ENCODE measurements at places on chromosomes 4 and X.

DNA sequence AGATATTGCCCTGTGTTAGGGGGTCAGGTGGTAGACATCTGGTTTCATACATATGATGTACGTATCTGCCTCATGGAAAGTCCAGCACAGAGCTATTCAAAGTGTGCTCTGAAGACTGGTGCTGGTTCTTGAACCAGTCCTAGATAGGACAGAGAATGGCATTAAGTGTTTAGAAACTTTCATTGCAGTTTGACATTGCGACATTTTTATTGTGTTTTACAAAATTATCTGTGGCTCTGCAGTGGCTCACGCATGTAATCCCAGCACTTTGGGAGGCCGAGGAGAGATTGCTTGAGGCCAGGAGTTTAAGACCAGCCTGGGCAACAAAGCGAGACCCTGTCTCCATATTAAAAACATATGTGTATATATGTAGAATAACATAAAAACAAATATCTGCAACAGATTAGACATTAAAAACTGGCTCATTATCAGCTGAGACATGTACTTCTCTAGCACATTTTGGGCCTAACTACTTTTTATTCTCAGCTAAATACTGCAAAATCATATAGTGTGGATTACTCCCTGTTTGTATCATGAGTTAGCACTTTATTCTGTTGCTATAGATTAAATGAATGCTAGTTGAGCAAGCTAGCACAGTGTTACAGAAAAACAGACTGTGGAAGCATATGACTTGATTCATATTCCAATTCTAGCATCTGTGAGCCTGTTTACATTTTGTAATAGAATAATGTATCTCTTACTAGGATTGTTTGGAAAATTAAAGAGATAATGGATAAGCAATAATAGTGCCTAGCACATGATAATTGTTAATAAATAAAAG is 57.1 kb downstream of the USP9X start:
- no peak for DNase-seq

GRCh38 chr4:108175966-108176365 is 7.2 kb upstream of the LEF1 start:
- DNase-seq = no peak

DNA sequence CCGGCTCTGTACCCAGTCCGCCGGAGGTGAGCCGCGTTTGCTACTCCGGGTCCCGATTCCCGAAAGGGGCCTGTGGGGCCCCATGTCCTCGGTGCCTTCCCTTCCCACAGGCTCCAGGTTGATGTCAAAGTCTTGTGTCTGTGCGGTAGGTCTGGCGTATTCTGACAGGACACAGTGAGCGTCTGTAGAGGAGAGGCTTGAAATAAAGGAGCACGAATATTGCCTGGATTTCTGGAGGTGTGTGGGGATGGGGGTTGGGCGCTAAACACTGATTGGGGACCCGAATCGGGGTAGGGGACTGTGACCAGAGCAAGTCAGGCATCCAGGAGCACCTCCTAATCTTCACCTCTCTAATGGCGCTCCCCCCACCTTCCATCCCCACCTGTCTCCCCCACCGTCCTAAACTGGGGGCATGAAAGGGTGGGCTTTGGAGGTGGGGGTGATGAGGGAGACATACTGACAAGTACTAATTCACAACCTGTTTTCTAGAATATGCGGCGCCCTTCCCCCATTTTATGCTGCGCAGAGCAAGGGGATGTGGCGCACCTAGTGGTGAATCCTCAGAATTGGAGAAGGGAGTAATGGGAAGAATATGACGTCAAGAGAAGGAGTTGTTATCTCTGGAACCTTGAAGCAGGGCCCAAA is 855 bp downstream of the GPRASP2 start:
- DNase-seq = no peak

DNA sequence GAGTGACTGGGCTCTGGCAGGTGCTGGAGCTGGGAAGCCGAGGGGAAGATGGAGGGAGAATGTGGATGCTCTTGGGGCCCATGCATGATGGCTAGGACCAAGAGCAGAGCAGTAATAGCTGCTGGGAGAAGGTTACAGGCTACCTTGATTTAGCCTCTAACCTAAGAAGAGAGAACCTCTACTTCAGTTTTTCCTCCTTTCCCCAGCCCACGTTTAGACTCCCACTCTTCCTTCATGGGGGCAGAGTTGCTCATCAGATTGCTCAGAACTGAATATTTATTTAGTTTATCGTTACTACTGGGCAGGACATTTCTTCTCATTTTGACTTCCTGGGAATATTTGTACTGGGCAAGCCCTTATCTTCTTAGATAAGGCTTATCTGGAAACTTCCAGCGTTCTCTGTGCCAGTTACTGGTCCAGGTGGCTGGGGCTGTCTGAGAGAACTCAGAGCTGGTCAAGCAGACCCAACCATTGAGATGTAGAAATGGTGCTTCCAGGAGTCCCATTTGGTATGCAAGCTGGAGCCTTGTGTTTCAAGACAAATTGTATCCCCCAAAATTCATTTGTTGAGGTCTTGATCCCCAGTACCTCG is 442.9 kb upstream of the BOD1L1 start:
- no peak for DNase-seq

- DNase-seq = no peak
Observed at GRCh38 chrX:140180585-140180984, 215.3 kb upstream of the CXorf66 start.

DNA sequence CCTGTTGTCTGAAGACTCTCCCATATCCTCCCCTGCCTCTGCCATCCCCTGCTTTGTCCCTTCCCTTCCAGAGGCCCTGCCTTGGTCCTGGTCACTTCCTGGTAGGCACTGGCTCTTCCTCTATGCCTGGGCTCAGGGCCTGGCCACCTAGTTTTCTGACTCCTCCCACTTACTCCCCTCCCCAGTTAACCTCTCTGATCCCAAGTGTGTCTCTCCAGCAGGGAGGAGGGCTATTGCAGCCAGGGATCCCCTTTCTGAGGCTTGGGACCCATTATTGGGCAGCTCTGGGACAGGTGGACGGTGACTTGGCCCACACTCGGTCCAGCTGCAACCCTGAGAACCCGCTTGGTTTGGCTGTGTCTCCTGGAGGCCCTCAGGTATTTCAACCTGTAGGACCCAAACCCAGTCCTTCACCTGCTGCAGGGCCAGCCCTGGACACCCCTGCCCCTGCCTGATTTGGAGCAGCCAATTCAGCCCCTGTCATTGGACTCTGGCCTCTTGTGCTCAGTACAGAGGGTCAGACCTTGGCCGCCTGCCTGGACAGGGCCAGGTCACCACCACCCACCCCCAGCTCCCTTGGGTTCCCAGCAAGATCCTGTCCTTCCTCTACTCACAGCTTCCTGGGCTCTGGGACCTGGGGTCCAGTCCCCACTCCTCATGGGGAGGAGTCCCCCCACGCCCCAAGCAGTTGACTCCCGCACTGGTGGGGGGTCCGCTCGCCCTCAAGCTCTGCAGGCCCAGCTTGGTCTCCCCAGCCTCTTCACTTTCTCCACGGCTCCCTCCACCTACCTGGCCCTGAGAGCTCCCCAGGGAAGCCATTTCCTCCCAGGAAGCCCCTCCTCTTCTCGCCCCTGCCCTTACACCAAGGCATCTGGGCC is 1.1 kb upstream of the SH3BP2 start:
- no peak for DNase-seq

DNA sequence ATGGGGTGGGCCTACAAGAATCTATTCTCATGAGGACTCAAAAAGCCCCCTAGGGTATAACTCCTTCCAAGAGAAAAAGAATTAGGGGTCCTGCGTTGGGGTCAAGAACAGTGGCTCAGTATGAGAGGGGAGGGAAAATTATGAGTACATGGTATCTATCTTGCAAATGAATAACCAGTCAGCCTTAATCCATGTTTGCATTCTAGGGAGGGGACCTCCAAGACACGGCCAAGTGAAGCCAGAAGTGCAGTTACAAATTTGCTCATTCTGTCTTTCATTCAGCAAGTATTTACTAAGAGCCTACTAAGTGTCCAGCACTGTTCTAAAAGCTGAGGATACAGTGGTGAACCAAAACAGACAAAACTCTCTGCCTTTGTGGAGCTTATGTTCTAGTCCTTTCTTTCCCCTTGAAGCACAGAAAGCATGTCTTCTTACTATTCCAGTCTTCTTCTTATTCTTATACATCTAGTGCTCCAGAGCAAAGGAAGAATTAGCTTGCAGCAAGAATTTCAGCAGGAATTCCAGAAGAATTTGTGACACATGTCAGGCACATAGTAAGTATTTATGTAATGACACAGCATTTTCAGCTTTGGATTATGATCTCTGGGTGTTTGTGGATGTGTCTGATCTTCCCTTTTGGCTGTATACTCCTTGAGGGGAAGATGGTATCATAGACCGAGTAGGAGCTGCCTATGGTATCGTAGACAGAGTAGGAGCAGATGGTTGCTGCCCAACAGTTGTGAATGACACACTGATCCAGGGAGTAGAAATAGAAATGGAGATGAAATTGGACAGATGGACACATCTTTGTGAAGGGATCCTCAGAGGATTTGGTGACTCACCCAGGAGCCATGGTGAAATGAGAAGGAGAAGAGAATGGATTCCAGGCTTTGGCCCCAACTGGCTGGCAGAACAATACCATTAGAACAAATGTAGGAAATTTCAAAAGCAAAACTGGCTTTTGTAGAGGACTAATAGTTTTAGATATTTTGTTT is 75.9 kb downstream of the COQ2 start:
- DNase-seq = no peak

- DNase-seq = no peak
Observed at GRCh38 chr4:6395466-6396228, 76.8 kb downstream of the PPP2R2C start.

GRCh38 chrX:8868906-8869305 is 67.7 kb upstream of the FAM9A start:
- no peak for DNase-seq

GRCh38 chr4:30543057-30543456 is 177.1 kb upstream of the PCDH7 start:
- DNase-seq = no peak

DNA sequence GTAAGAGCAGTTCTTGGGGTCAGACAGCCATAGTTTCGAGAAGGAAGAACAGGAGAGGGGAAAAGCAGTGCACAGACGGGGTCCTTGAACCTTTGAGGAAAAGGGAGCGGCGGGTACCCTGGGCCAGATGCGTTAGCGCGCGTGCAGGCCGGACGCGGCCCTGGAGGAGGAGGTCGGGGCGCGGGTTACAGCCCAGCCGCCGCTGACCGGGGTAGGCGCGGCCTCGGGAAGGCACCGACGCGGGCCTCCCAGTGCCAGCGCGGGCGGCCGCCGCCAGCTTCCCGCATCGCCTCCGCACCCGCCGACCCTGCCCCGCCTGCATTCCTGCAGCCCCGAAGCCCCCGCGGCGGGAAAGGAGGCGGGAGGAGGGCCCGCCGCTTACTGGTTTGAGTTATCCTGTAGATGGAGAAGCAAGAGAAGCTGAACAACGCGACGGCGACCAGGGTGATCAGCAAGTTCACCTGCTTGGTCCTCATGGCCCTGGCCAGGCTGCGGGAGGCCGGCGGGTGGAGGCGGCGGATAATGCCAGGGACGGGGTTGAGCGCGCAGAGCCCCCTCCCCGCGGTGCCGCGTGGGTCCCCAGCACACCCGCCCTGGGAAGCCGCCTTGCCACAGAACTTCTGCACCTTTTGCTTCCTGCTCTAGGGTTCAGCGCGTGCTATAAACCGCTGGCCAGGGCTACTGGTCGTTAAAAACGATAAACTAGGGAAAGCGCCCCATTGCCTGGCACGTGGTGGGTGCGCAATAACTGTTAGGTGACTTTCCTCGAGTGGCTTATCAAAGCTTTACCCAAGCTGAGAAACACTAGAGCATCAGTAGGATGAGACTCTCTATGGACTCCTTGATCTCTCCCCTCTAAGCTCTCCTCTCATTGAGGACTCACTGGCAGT is at the start of gene MGAT4D:
MGAT4D (minus strand) TSS at position 547 of the 890 bp plus-strand sequence; CDS start at position 476, 71 bp downstream.
- DNase-seq = no peak

GRCh38 chr4:158302076-158302866 is 92.0 kb downstream of the TMEM144 start:
- DNase-seq = no peak

DNA sequence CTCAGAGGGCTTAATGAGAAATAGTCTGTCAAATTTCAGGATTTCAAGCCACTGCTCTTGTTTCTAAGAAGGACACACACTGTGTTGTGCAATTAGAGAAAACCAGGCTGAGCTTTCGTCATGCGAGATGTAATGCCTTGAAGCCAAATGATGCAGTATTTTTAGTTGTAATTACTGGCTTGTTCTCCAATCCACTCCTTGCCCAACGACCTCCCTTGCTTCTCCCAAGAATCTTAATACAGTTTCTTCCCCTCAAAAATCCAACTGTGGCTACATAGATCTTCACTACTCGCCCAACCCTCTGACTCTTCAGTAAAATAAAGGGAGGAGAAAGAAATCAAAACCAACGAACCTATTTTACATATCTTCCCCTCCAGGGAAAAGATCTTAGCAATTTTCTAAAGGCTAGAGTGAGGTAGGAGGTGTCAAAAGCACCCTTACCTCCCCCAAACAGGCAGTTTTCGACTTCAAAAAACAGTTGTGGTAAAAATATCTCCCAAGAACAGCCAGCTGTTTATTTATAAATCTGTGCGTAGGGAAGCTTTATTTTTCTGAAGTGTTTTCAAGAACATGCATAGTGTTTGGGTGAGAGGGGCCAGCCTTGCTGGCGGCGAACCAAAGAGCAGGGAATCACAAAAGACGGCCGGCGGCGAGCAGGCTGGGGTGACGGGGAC is 68.7 kb downstream of the MGST2 start:
- no peak for DNase-seq

DNA sequence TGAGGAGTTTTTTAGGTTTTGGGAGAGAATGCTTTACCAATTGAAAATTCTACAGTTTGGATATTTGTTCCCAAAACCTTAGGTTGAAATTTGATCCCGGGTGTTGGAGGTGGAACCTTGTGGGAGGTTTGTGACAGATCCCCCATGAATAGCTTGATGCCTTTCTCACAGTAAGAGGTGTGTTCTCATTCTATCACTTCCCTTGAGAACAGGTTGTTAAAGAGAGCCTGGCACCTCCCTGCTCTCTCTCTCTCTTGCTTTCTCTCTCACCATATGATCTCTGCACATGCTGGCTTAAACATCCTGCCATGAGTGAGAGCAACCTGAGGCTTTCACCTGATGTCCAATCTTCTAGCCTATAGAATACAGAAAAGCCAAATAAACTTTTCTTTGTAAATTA is 1475.5 kb upstream of the AGA start:
- DNase-seq = no peak

DNA sequence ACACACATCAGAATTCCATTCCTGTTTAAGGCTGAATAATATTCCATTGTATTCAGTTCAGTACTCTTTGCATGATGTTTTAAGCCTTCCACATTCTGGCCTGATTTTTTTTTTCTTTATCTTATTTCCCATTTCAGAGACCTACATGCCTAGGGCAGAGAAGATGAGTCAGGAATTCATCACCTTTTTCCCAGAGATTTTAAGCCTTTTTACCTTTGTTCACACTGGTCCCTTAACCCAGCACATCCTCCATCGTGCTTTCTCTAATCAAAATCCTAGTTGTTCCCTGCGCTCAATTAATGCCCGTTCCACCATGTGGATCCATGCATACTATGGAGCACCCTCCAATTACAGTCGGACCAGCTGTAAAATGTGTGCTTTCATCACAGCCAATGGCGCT is 245.1 kb downstream of the DHX15 start:
- DNase-seq = no peak

DNA sequence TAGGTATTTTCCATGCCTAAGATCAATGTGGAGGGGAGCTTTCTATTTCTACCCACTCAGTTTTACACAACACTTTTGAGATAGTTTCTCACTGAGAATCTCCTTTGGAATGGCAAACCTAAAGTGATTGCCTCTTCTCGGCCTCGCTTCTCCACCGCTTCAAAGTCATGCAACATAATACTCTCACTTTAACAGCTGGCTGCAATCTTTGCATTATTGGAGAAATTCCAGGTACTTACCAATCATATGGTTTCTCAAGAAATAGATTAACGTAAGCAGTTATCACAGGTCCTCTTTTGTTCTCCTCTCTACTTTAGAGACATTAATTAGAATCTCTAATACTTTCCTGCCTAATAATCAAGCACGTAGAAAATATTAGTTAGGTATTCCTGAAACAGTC is 3.7 kb upstream of the IL13RA2 start:
- no peak for DNase-seq

Measured in T-cell (primary cell).